ENCODE measurements at places on chromosomes 2 and 18.
A peak's percentile ranks its signal among the peaks of the same experiment; 100 is the strongest.

DNA sequence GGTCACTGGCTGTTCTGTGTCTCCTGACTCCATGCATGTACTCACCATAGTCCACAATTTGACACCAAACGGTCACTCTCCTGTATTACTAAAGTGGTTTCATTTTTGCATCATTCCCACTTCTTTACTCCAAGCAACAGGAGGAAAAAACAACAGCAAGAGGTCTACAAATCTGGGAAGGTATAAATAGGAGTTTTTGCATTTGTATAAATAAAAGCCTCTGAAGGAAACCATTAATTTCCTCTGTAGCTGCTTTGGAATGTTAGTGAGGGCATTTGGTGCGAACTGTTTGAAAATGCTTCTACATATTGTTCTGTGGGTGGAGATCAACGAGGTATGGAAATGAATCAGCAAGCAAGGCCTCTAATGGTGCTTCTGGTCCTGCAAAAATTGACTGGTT is 148.5 kb upstream of the DLX2 start:
- no peak for DNase-seq

DNA sequence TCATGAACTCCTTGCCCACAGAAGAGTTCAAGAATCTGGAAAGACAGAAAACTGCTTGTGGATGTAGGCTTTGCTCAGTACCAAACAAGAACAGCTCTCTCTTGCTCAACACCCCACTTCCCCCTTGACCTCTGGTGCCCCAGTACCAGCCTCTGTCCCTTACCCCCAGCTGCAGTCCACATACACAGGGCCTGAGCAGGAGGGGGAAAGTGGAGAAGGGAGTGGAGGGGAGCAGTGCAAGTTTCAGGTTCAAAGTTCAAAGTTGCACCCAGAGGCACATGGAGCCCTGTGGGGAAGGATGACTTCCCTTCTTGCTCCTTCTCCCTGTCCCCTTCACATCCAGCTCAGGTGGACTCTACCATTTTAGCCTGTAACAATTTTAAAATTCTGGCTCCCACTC is 61.1 kb upstream of the LPIN2 start:
- no peak for DNase-seq

- no peak for DNase-seq
Observed at GRCh38 chr18:28455971-28456370, 279.0 kb upstream of the CDH2 start.

DNA sequence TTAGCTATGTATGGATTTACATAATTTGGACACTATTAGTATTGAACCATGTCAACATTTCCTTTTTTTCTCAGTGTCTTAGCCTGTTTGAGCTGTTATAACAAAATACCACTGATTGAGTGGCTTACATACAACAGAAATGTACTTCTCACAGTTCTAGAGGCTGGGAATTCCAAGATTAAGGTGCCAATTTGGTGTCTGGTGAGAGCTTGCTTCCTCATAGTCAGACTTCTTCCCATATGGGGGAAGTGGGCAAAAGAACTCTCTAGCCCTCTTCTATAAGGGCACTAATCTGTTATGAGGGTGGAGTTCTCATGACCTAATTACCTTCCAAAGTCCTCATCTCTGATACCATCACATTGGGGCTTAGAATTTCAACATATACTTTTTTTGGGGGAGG is 12.6 kb downstream of the ZNF804A start:
- DNase-seq = no peak

DNA sequence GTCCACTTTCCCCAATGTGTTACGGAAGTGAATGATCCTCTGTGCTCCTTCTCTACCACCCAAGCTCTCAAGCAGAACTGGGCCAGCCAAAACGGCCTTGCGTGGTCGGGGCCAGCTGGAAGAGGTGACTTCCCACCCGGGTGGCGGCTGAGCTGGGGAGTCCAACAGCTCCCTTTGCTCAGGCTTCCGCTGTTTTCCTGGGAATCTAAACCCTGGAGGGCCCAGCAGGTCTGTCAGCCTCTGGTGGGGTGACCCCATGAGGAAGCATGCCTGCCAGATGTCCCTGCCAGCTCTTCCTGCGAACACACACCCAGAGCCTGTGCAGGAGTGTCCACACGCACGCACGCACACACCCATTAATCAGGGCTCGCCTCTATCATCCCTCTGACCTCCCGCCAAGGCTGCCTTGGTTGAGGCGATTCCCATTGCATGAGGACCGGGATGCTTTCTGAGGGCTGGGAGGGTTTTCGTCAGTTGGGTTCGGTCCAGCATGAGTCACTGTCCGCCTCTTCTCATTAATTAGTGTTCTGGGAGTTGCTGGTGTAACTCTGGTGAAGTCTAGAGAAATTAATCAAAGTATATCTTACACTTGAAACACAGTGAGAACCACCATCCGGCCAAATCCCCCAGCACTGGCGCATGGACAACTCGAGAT is 90.6 kb downstream of the TWIST2 start:
- DNase-seq = no peak

DNA sequence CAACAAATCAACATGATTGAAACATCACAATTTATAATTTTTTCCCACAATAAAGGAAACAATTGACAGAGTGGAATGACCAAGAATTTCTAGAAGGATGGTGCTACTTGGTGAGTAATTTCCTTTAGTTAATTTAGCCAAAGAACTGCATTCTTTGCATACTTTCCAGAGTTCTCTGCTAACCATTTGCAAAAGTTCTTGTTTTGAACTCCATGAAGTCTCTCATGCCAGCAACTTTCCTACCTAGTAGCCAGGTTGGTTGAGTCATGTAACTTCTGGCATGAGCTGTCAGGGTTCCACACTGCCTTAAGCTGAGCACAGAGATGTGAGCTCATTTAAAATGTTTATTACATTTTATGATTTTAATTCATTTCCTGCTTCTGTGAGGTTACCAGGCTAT is 539.6 kb downstream of the PID1 start:
- peak; percentile 79 for DNase-seq

GRCh38 chr2:184294831-184295230 is 303.5 kb upstream of the ZNF804A start:
- DNase-seq = no peak

- DNase-seq = no peak
Observed at GRCh38 chr18:8177330-8178016, 431.8 kb upstream of the RAB12 start.

DNA sequence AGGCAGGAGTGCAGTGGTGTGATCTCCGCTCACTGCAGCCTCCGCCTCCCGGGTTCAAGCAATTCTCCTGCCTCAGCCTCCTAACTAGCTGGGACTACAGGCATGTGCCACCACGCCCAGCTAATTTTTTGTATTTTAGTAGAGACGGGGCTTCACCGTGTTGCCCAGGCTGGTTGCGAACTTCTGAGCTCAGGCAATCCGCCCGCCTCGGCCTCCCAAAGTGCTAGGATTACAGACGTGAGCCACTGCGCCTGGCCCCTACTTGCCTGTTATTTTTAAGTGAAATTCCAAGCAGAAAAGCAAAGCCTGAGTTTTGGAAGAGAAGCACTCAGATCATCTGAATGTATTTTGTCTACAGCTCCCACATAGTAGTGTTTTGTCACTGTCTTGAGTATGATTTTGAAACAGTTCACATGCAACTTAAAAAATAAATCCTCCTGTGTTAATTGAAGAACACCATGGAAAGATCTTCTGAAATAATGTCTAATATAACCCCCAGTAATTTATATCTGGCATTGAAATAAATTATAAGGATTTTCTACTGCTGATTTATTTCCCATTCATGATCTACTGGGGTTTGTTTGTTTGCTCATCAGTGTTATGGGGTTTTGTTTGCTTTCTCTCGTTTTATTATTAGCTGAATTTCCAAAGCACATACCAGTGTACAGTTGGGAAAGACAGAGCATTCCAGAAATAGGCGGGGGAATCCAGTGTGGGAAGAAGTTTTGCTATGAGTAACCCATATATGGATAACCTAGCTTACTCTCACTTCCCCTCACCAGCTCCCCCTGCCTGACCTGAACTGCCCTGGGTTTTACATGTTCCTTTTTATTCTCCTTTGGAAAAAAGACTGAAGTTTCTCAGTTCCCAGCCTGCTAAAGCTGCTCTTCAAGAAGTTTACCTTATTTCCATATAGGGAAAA is 80.1 kb upstream of the MAP3K20 start:
- DNase-seq = no peak

DNA sequence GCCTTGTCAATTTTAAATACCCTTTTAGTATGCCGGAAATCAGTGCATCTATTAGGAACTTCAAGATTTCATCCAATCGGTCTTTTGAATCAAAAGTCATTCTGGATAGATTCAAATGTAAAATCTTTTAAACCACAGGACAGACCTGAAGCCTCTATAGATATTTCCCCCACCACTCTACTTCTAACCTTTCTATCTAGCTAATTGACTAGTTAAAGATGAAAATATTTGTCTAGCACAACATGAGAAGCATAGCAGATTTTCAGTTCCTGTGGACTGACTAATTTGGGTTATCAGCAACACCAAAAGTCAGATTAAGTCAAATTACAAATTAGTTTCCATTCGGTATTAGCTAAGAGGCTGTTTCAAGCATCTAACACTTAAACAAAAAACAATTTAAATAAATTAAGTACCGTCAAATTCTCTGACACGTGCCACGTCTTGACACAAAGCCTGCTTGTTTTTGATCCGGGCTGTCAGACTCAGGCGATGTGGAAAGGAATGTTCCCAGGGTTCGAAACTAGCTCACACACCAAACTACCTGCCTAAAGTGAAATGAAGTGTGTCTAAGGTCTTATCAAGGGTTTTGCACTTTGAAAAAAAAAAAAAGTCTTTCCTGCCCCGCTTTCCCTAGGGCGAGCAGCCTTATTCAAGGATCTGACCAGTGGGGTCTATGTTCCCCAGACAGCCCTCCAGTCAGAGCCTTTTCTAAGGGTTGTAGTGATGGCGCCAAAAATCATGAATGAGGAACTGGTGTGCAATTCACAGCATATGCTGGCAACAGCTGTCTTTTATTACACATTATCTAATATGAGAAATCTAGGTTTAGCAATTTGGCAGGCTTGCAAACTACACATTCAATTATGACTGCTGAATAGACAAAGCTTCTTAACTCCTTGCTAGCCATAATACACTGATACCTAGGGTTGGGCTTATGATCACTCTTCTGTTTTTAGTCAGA is 4.7 kb downstream of the CYTIP start:
- no peak for DNase-seq

DNA sequence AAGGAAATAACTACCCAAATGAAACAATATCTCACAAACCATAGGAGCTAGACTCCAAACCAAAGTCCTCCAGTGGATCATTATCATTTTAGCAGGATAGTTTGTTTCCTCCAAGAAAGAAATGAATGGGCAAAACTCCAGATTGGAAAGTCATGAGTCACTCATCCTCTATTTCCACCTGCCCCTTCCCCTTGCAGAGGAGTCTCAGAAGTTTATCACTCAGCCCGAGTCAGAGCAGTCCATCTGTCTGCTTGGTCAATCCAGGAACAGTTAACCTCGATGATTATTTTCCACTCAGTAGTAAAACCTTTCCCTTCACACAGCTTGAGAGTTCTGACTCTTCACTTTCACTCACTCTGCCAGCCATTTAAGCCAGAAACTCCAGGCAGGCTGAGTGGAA is 462.2 kb downstream of the BCL11A start:
- no peak for DNase-seq

- DNase-seq = no peak
Observed at GRCh38 chr2:36479406-36479805, 118.6 kb downstream of the FEZ2 start.

DNA sequence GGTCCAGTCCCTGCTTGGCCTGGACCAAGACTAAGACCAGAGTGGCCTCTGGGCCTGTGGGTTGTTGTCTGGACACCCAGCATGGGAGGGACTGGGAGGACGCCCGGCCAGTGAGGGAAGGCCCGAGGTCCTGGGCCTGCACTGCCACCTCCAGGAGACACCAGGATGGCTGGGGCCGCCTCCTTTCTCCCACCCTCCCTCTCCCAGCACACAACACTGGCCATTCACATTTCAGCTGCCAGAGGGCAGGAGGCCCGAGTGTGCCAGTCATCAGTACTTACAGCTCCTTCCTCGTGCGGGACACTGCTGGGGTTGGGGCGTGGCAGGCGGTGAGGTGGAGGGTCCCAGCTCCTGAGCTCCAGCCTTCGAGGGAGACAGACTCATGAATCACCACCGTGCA is 133.5 kb downstream of the ASB1 start:
- DNase-seq = no peak

DNA sequence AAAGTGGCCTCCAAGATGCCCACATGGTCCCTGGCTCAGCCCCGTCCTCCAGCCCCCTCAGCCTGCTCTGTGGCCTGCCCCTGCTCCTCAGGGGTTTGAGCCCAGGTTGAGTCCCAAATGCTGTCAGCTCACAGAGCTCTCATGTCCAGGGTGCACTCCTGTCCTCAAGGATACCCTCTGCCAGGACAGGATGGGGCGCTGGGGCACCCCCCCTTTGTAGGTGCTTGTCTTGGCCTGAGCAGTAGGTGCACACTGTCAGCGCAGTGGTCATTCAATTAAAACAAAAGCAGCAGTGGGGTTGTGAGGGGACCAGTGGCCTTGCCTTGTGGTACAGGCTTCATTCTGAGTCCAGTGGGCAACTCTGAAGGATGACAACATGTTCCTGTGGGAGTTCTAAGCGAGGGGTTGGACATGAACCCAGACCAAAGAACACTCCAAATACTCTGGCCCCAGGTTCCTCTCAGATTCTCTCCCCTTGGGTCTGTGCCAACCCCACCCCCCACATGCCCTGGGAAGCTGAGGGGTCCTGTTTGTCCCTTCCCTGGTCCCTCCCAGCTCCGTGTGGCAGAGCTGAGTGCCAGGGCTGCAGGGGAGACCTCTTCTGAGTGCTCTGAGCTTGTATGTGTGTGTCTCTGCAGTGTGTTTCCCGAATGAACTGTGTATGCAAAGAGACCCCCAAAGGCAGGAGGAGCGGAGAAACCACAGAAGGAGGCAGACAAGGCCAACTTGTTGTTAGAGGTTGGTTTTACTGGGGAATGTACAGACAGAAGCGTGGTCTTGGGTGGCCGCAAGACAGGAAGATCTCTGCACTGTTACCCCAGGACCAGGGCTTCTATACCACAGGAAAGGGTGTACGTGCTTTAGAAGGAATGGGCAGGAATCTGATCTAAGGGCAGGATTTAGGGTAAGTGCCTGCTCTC is 155.6 kb upstream of the HS6ST1 start:
- no peak for DNase-seq

DNA sequence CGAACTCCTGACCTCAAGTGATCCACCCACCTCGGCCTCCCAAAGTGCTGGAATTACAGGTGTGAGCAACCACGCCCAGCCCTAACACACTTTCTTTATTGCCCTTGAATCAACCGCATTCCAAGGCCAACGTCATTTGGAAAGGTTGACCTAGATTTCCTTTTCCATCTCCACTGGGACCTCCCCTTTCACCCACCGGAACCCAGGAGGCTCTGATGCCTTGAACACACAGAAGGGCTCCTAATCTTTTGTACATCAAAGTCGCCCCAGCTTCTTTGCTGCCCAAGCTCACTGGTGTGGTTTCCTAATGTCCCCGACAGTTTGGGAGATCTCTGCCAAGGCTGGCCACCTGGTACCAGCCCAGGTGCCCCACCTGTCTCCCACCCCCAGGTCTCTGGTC is 46.2 kb upstream of the CAB39 start:
- no peak for DNase-seq

DNA sequence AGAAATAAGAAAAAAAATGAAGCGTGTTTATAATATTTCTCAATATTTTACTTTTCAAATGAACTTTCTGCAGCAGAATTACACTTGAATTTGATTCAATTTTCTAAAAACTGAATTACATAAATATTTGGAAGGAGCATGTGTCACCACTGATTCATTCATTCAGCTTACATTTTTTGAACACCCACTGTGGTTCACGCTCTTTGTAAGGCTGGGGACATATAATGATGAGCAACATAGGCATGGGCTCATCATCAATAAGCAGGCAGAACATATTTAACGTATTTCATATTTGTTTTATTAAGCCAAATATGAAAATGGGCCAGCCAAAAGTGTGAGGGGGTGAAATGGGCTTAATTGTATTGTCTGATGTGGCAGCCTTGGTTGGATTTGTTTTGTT is 209.1 kb downstream of the CTNNA2 start:
- no peak for DNase-seq

Measured in SW 1271 (cell line).